ENCODE measurements at places on chromosomes 16 and 17.

GRCh38 chr17:12990041-12990808 is 27.6 kb downstream of the ELAC2 start:
- no peak for DNase-seq

DNA sequence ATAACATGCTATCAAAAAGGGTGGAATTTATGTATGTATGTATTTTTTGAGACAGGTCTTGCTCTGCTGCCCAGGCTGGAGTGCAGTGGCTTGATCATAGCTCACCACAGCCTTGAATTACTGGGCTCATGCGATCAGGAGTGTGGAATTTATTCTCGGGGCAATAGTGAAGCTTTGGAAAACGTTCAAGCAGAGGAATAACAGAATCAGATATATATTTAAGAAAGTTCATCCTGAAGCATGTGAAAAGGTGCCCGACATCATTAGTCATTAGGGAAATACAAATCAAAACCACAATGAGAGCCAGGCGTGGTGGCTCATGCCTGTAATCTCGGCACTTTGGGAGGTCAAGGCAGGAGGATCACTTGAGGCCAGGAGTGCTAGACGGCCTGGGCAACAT is 7.7 kb upstream of the ITGAE start:
- no peak for DNase-seq

DNA sequence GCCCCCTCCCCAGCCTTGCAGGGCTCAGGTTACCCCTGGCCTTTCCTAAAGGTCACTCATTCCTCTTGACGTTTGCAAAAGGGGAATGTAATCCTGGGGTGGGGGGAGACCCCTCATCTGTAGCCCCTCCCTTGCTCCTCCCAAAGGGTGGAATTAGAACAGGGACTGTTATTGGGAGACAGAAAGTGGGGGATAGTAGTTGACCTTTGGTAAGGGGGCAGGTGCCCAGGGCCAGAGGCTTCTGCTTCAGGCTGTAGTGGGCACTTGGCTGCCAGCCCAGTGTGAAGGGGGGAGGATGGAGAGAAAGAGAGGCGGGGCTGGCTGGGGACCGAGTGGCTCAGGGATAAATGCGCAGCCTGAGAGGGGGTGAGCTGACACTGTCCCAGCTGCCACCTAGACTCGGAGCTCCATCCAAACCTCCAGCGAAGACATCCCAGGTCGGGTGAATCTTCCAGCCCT is at the start of gene ENO3:
Gene ENO3, plus strand, starts transcription at position 374 of the 459 bp plus-strand sequence. CDS start 711 bp downstream, outside the sequence.
- DNase-seq = peak; percentile 54

GRCh38 chr17:27647765-27648164 is 16.8 kb downstream of the LGALS9 start:
- no peak for DNase-seq

DNA sequence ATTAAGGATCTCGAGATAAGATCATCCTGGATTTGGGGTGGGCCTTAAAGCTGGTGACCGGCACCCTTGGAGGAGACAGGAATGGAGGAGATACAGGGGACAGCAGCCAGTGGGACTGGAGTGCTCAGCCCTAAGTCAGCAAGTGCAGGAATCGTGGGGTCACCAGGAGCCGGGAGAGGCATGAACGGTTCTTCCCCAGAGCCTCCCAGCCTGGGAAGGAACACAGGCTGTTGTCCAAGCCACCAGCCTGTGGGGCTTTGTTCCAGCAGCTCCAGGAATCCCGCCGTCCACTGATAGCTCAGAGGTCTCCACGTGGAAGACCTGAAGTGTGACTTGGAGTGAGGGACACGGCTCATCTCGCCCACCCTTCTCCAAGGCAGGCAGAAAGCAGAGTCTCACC is 2.5 kb upstream of the WDR45B start:
- no peak for DNase-seq

- DNase-seq = no peak
Measured at GRCh38 chr17:62014526-62014925, 50.6 kb downstream of the MED13 start.

DNA sequence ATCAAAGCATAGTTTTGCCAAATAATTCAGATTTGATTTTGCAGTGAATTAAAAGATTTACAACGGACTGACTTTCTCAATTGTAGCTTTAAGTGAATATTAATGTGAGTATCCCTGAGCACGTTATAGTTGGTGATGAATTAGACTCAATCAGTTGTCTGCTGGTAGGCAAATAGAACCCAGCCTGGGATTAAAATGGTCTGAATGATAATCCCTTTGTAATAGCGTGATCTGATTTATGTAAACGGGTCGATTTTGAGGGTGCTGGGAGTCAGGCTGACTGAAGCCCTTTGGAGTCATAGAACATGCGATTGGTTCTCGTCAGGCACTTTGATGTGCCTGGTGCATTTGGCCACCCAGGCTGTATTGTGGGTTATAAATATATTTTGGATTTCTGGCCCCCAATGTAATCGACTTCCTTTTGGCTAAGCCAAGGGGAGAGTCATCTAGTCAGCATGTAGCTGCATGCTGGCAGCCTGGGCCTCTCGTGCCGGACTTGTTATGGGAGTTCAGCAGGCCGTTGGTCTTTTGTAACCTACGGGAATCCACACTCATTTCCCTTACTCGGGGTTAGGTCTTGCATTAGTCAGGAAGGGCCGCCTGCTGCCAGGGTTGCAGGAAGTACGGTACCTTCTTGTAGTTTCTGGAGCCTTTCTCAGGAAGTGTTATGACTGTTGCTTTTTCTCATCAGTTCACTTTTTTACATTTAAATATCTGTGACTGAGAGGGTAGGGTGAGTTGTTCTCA is 5.4 kb downstream of the PGS1 start:
- no peak for DNase-seq

- no peak for DNase-seq
Measured at GRCh38 chr16:1839554-1839953, 12.5 kb downstream of the FAHD1 start.

GRCh38 chr17:77167472-77168306 is 26.9 kb downstream of the SEC14L1 start:
- DNase-seq = no peak

DNA sequence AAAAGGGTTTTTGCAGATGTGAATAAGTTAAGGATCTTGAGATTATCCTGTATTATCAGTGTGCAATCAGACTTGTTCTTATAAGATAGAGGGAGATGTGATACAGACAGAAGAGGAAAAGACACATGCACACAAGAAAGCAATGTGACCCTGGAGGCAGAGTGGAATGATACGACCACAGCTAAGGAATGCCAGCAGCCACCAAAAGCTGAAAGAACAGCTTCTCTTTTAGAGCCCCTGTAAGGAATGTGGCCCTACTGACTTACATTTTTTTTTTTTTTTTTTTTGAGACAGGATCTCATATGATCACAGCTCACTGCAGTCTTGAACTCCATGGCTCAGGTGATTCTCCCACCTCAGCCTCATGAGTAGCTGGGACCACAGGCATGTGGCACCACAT is 62.3 kb upstream of the CNTNAP4 start:
- no peak for DNase-seq

- DNase-seq = no peak
Measured at GRCh38 chr16:72910875-72911274, 137.1 kb downstream of the ZFHX3 start.

GRCh38 chr16:67666559-67667452 is at the start of the genes C16orf86 and ENKD1:
C16orf86 (plus strand) TSS chr16:67666814; CDS start chr16:67666971, 157 bp downstream.
ENKD1 (minus strand) TSS chr16:67666750; CDS start chr16:67666442, 308 bp downstream.
- DNase-seq = peak; percentile 75

DNA sequence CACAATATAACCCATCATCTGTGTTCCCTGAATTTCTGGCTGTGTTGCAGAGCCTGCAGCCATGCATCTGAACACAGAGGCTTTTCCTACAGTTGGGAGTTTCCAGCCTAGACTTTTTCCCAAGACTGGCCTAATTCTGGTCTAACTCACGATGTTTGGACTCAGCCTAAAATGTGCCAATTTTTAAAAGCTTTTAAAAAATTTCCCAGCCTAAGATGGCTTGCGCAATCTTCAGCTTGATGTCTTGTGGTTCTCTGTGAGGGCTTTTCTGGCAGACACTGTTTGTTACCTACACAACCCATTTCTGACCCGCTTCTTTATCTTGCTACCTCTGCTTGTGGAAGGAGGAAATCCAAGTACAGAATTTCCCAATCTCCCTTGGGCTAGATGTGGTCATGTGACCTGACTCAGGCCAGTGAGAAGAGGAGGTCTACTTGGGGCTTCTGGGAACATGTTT is 72.7 kb upstream of the GAS7 start:
- no peak for DNase-seq

DNA sequence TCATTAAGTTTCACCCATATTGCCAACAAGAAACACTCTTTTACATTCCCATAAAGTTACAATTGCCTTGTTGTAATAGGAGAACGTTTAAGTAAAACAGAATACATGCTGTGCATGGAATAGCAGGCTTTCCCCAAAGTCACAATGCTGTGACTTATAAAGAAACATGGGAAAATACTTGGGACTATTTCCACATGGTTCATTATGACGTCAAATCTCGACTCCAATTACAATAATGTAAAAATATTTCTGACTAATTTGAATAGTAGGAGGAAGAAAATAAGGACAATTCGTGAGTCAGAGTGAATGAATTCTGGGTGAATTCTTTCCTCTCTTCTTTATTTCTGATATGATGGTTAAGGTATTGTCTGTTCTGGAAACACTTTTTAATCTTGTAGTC is 52.8 kb downstream of the CDH11 start:
- no peak for DNase-seq

- peak; percentile 39 for DNase-seq
Measured at GRCh38 chr17:47733047-47733673, at the start of gene TBX21. TBX21 (plus strand) TSS chr17:47733236; CDS start chr17:47733455, 219 bp downstream.

- no peak for DNase-seq
Measured at GRCh38 chr17:67648032-67648905, 69.5 kb upstream of the NOL11 start.

DNA sequence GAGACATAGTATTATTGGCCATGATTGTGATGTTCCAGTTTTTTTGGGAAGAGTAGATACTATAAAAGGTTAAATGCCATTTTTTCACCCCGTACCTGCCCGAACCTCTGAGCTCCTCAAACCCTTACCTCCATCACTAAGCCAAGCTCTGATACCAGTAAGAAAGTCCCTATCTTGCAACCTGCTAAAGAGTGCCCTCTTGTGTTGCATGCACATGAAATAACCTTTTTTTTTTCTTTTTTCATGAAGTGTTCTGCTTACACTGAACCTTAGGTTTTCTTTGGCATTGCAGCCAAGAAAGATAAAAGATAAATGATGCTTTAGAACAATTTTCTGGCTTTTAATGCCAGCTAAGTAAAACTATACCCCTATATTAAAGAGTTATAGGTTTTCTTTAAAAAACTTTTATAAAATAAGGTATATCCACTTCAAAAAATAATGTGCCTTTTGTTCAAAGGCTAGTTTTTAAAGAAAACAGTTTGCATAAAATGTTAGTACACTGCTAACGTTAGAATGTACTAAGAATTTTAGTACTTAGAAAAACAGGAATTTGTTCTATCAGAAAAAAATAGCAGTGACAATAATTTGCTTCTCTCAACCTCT is 295.3 kb upstream of the PMFBP1 start:
- peak; percentile 39 for DNase-seq

GRCh38 chr16:84714028-84714427 is 14.2 kb downstream of the USP10 start:
- no peak for DNase-seq

Measured in NCI-H1092 treated with DMSO at 0.1 percent for 48 hours (cell line).